ENCODE measurements at places on chromosomes 11 and 22.

GRCh38 chr11:2517386-2518064 lies 72.7 kb downstream of the KCNQ1 start:
- no peak for DNase-seq

DNA sequence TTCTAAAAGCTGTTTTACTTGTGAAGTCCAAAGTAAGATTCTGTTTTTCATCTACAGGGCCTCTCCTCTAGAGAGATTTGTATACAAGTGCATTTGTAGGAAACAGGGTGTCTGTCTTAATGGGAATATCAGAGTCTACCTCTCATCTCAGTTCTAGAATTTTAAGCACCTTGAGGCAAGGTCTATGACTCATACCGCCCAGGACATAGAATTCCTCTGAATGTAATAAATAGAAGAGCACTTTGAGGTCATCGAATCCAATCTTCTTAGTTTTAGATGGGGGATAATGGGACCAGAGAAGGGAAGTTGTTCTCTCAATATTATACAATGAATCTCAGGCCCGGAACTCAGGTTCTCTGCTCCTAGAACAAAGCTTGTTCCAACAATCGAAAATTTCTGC lies 101.8 kb upstream of the TIMP3 start:
- no peak for DNase-seq

GRCh38 chr11:76134239-76134638 lies 72.1 kb downstream of the WNT11 start:
- DNase-seq: no peak

DNA sequence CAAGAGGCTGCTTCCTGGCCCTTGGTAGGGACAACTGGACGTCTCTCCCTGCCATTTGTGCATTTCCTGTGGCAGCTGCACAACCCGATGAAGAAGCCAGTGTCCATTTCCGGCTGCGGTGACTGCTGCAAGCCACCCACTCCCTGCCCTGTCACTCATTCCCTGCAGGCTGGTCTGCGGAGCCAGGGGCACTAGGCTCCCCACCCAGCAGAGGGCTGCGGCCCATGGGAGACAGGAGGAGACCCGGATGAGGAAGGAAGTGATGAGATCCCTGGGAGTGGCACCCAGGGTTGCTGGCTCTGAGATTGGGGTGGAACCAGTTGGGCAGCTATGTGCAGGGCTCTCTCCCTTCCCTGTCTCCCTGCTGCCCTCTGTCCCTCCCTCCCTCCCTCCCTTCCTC lies 10.0 kb upstream of the MYRF start:
- DNase-seq: no peak

GRCh38 chr11:44496391-44496790 lies 69.1 kb upstream of the CD82 start:
- DNase-seq: no peak

Measured in naive B cell (primary cell).